ENCODE measurements at places on chromosomes 12 and 14. TPM values are rescaled to one million over a fixed set of nuclear protein-coding genes. Genes with fewer than 3 reads are reported as not detected.

DNA sequence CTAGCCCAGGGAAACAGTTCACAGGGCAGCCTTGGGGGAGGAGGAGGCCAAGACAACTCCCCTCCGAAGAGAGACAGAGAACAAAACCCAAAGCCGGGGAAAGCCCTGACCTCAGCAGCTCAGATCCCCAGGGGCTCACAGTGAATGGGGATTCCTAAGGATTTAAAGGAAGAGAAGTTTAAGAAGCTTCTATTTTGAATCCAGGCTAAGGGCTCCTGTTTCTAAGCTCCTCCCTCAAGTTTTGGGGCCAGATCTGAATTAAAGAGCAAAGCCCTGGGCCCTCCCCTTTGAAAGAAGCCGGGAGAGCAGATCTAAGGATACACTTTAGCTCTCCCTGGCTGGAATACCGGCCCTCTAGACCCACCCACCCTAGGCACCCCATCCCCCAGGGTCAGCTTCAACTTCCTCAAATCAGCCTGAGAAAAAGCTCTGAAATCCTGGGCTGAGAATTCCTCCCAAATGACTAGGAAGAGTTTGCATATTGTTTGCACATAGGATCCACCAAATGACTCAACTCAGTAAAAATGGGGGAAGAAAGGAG lies 3.9 kb downstream of the KDM2B start:
- DNase-seq, result no peak

DNA sequence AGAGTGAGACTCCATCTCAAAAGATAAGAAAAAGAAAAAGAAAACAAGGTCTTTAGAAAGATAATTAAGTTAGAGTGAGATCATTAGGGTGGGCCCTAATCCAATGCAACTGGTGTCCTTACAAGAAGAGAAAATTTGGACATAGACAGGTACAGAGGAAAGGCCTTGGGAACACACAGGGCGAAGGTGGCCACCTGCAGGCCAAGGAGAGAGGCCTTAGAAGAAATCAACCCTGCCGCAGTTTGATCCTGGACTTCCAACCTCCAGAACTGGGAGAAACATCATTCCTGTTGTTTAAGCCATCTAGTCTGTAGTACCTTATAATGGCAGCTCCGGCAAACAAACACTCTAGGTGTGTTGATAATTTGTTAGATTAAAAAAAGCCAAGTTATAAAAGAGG lies 491.9 kb downstream of the MED13L start:
- no peak for DNase-seq

- DNase-seq, result peak; percentile 95
These were observed at the start of gene MAP4K5 for GRCh38 chr14:50532502-50533240. Gene MAP4K5, minus strand, starts transcription at chr14:50532569. Its CDS starts 520 bp downstream, at chr14:50532049.

GRCh38 chr12:52070185-52070925 lies 577 bp downstream of the ATG101 start:
- DNase-seq, result no peak

DNA sequence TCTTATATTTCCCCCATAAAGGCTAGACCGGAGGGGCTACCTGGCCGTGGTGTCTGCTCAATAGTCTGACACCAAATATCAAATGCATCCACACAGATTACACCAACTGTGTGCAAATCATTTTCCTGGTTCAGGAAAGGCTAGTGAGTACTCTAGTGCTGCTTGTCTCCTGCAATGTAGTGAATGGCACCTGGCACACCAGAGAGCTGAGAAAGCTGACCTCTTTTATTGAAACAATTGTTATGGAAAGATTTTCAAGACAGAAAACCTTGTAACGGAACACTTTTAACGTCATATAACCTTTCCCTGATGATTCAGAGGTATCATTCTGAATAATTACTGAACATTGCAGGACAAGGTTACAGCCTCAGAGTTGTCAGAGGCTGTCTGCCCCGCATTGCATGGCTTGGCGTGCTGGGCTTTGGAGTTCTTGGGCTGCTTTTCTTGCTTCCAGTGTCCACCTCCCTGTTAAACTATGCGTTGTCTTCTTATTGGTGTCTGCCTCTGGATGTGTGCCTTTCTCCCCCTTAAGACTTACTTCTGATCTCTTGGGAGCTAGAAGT lies 40.7 kb upstream of the HDAC7 start:
- DNase-seq, result peak; percentile 57

DNA sequence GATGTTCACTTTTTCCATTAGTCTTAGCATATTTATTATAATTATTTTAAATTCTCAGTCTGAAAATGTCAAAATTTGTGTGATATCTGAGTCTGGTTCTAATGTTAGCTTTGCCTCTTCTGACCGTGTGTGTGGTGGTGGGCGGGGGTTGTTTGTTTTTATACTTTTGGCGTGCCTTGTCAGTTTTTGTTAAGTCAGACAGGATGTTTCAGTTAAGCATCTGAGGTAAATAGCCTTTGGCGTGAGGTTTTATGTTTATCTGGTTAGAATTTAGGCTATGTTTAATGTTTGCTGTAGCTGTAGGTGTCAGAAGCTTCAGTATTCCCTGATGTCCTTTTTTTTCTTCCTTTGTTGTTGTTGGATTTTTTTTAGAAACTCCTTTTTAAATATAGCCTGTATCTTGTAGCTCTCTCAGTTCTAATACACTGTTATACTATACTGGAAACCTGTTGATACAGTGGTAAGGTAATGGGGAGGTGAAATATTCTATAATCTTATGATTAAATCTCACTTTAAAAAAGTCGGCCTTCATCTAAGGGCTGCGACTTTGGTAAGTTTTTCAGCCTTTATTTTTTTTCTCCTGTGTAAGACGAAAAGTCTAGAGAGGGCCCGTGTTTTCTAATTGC lies 111.6 kb downstream of the SCAF11 start:
- no peak for DNase-seq

- no peak for DNase-seq
These were observed 57.2 kb downstream of the ATF7 start for GRCh38 chr12:53568809-53569557.

Gene MYL6B
- 33.4 TPM for polyA plus RNA-seq

- DNase-seq, result no peak
These were observed 159.9 kb downstream of the PDE3A start for GRCh38 chr12:20528208-20528607.

Gene KRT75
- polyA plus RNA-seq, result not detected

GRCh38 chr12:89138048-89138852 lies 214.1 kb downstream of the DUSP6 start:
- DNase-seq, result no peak

Gene LRRC9
- polyA plus RNA-seq, result not detected

GRCh38 chr14:88270776-88271175 lies 52.3 kb downstream of the KCNK10 start:
- no peak for DNase-seq

Gene ANG
- 10.0 TPM for polyA plus RNA-seq

Gene SPTB
- polyA plus RNA-seq, result 14.5 TPM

DNA sequence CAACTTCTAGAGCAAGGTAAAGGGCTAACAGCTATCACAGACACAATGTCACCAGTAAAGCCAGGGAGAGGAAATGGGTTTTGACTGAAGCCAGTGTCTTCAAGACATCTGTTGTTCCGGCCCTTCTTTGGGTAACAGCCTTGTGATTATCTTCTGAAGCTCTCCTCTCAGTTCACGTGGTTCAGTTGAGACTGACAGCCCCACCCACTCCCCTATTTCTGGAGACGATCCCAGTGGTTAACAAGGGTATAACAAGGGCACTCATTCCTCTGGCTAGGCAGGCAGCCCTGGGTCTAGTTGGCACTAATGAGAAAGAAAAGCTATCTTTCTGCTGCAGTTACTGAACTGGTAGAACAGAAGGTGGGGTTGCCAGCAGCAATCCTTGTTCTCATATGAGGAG lies 6.9 kb downstream of the GNPTAB start:
- DNase-seq, result peak; percentile 66

DNA sequence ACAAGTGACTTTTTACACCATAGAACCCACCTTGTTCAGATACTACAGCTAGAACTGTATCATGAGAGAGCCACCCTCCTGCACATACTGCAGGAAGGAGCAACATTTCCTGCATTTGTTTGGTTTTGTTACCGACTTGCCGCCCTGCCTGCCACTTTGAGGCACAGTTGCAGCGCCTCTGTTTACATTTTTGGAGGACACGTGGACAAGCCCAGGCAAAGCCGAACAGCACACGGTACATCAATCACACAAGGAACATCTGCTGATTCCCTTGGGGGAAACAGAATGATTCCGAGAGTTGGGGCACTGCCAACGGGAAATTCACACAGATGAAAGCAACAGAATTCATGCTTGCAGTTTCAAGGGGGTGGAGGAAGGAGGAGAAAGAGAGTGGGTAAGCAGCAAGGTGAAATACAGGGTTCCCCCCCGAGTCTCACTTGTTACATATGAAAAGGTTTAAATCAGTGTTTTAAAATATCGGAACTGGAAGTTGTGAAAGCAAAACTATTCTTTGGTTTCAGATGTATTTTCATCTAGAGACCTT lies 110.7 kb downstream of the BTG1 start:
- DNase-seq, result peak; percentile 54

- DNase-seq, result no peak
These were observed 221.8 kb upstream of the SSTR1 start for GRCh38 chr14:37985826-37986470.

Gene JAG2
- polyA plus RNA-seq, result 0.93 TPM

- no peak for DNase-seq
These were observed 41.3 kb upstream of the SYCP3 start for GRCh38 chr12:101780599-101780998.

- peak; percentile 84 for DNase-seq
These were observed 63.8 kb downstream of the FBXO33 start for GRCh38 chr14:39368261-39368959.

- no peak for DNase-seq
These were observed 29.2 kb downstream of the ITPK1 start for GRCh38 chr14:93086441-93087055.

GRCh38 chr12:80877721-80878265 lies 59.9 kb downstream of the LIN7A start:
- no peak for DNase-seq

DNA sequence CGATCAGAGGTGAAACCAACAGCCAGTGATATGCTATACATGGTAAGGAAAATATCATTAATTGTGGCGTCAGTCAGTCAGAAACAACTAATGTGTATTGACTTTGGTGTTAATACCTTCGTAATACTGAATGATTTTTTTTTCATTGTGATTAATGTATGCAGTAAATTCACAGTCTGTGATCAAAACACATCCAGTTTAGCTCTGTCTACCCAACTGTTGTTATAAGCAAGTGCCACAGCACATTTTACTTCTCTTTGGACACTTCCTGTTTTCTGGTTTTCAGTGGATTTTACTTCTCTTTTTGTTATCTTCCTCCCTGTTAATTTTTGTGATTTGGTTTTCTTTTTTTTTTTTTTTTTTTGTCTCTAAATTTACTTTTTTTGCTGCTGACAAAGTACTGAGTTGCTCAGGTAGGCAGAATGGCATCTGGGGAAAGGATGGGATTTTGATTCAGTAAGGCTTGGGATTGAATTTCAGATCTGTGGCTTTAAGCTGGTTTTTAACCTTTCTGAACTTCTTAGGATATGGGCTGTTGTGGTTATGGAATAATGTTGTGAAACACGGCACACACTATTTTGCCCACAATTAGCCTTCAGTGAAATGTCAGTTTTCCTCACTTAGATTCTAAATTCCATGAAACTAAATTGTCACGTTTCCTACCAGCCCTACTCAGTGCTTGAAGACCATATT lies 604 bp downstream of the GLIPR1 start:
- DNase-seq, result no peak

Gene OS9
- 282 TPM for polyA plus RNA-seq

DNA sequence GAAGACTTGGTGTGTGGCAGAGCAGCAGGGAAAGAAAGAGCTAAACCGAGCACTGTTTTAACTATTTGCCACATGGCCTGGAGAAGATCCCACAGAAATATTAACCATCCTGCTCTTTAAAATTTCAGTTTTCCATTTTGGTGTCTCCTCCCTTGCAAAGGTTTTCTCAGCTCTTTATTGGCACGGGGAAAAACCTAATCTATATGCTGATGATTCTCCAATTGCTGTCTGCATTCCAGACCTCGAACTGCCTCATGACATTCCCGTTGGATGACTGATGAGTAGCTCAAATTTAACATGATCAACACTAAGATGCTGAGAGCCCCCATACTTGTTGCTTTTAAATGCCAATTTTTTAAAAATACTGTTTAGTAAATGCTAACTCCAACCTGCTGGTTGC lies 115.0 kb downstream of the EMP1 start:
- no peak for DNase-seq

GRCh38 chr14:76955575-76956315 lies 72.8 kb downstream of the IRF2BPL start:
- DNase-seq, result peak; percentile 75

GRCh38 chr12:104454997-104455396 lies 1.8 kb upstream of the CHST11 start:
- peak; percentile 25 for DNase-seq

Gene FGF23
- polyA plus RNA-seq, result not detected

Gene MRPL52
- 337 TPM for polyA plus RNA-seq

- DNase-seq, result no peak
These were observed 3.9 kb downstream of the KRT2 start for GRCh38 chr12:52648012-52648550.

DNA sequence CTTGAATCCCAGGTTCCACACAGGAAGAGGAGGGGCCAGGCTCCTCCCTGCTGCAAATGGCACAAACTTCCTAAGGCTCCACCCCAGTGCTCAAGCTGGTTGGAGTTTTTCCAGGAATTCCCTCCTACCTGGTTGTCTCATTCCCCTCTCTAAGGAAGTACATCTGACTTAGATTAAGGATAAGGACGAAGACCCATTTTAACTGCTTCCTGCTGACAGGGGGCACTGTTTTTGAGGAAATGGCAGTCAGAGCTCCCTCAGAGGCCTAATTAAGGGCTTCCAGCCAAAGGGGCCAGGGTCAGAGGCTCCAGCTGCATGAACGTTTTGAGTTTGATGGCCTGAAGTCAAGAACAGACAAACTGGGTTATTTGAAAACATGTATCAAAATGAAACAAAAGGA lies 1084.7 kb downstream of the SLC6A15 start:
- DNase-seq, result peak; percentile 88

Gene CLEC9A
- polyA plus RNA-seq, result 0.10 TPM

Gene MYH7
- 4.3 TPM for polyA plus RNA-seq

Gene GUCY2C
- not detected for polyA plus RNA-seq

DNA sequence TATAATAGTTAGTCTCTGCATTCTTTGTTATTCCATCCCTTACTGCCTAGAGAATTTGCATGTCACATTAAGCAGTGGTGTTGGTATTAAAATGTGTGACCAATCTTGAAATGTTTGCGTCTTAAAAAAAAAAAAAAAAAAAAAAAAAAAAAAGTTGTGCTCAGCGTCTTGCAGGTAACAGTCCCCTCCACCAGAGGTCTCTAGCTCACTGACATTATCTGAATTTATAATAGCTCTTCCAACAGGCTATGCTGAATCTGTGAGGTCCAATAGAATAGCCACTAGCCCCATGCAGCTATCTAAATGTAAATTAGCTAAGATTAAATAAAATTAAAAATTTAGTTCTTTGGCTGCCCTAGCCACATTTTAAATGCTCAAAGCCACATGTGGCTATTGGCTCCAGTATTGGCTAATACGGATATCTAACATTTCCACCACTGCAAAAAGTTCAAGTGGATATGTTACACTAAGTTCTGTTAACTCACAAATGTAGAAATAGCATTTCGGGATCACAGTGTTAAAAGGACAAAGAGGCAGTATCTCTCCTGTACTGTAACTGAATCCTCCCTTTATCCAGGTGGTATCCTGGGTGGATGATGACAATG lies 28.7 kb downstream of the NKX2-8 start:
- DNase-seq, result peak; percentile 14

GRCh38 chr14:103688906-103689902 lies 26.0 kb downstream of the XRCC3 start:
- DNase-seq, result peak; percentile 81
